ENCODE measurements at places on chromosomes 3 and 15. TPM values are rescaled to one million over a fixed set of nuclear protein-coding genes. Genes with fewer than 3 reads are reported as not detected.
A peak's percentile ranks its signal among the peaks of the same experiment; 100 is the strongest.

Gene GTF2A2
- 57.2 TPM for total RNA-seq

DNA sequence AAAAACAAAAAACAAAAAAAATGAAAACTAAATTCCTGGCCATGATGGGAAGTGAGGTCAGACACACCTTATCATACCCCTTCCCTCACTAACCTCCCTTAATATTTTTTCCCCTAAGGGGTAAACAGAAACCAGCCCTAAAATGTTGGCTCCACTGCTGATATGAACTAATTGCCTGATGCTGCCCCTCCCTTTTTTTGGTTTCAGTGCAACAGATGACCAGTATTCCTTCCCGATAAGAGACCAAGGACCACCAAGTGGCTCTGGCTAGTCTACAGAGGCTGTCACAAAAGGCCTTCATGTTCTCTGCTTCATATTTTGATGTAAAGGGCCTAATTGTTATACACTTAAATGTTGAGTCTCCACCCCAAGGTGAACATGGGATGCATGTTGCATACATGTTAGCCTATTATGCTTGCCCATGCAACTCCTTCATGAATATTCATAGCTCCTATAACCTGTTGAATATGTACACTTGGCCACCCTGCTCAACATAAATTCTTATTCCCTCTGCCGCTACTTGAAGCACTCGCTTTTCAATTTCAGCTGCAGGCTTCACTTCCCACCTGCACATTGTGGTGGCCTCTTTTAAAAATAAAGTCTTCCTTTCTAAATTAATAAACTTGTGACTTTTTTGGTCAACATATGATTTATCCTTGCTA is 12.3 kb upstream of the STAC start:
- no peak overlapping the region for H3K4me3 ChIP-seq
- no peaks in the 10 kb centered on the region for H3K36me3 ChIP-seq
- DNase-seq: no peak
- H3K4me1 ChIP-seq: no peaks in the 10 kb centered on the region
- H3K27me3 ChIP-seq: no peaks in the 10 kb centered on the region

Gene THAP10
- total RNA-seq: 1.2 TPM

- H3K4me3 ChIP-seq: no peak overlapping the region
- DNase-seq: no peak
- no peaks in the 10 kb centered on the region for H3K36me3 ChIP-seq
- H3K4me1 ChIP-seq: no peaks in the 10 kb centered on the region
- H3K27ac ChIP-seq: no peak overlapping the region
- H3K27me3 ChIP-seq: no peaks in the 10 kb centered on the region
Measured at GRCh38 chr3:69772152-69772867, 33.0 kb downstream of the MITF start.

DNA sequence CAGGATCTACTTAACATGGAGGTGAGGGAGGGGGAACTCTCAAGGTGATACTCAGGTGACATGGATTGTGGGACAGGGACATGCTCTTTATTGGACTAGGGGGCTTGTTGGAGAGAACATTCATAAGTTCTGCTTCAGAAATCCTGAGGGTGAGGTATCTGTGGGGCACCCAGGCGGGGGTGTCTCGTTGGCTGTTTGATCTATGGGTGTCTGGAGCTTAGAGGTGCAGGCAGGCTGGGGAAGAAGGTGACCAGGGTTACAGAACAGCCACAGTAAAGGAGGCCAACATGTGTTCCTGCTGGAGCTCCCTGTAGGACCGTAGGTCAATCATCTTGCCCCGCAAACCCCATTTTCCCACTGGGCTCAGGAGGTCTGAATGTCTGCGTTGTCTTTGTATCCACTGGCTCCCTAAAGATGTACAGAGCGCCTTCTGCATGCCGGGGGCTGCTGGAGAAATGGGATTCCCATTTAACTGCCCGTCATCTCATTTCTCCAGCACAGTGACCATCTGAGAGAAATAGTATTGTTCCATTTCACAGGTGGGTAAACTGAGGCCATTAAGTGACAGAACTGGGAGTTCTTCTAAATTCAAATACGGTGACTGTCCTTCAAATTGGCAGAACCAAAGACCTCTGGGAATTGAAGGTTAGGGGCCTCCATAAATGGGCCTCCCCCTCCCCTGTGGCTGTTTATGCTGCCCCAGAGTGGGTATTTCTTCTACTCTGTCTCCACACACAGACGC is 40.3 kb upstream of the TSEN2 start:
- H3K27ac ChIP-seq: no peak overlapping the region
- peaks cover 4% of the 10 kb centered on the region for H3K4me1 ChIP-seq
- no peak overlapping the region for H3K4me3 ChIP-seq

Gene SLC9A9
- 31.8 TPM for total RNA-seq

Gene RBP2
- total RNA-seq: not detected

Gene IMPG2
- total RNA-seq: 0.47 TPM

Gene CD96
- total RNA-seq: 190 TPM

DNA sequence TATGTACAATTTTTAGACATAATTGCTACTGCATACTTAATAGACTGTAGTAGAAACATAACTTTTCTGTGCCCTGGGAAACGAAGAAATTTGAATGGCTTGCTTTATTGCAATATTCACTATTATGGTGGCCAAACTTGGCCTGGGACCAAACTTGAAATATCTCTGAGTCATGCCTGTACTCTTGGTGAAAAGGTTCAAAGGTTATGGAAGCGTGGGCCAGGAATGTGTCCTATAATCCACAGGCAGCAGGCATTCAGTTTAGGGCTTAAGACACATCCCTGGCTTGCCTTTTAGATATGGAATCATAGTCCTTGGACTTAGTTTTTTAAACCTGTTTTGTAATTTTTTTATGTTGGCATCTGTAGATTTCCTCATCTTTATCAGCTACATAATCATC is 124.3 kb downstream of the LRIG1 start:
- no peaks in the 10 kb centered on the region for H3K27me3 ChIP-seq
- peaks cover 16% of the 10 kb centered on the region for H3K4me1 ChIP-seq
- peaks cover 2% of the 10 kb centered on the region for H3K36me3 ChIP-seq
- no peak for DNase-seq

Gene FOXB1
- total RNA-seq: 0.22 TPM

- H3K27me3 ChIP-seq: peaks cover 11% of the 10 kb centered on the region
- H3K27ac ChIP-seq: no peak overlapping the region
- H3K4me1 ChIP-seq: peaks cover 2% of the 10 kb centered on the region
- DNase-seq: no peak
- no peaks in the 10 kb centered on the region for H3K36me3 ChIP-seq
Measured at GRCh38 chr3:24154013-24154695, 209.1 kb downstream of the NR1D2 start.

Gene GOLGA6D
- 0.10 TPM for total RNA-seq

Gene CPNE9
- total RNA-seq: not detected

DNA sequence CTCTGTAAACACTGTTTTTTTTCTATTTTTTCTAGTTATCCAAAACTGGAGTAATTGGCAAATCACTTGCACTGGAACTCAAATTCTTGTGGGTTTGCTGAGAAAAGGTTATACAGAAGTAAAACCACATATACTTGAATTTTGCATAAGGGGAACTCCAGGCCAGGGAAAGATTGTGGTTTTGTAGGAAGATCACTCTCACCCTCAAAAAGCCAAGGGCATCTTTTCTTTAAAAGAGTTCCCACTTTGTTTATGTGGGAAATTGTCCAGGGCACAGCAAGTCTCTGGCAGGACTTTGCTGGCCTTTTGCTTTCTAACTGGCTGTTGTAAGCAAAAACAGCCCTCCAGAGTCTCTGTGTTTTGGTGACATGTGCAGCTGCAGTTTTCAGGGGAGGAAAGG is 340.3 kb upstream of the RBMS3 start:
- no peak for DNase-seq
- H3K27ac ChIP-seq: no peak overlapping the region
- H3K4me1 ChIP-seq: no peaks in the 10 kb centered on the region
- no peak overlapping the region for H3K4me3 ChIP-seq
- H3K36me3 ChIP-seq: no peaks in the 10 kb centered on the region

Gene GABRR3
- not detected for total RNA-seq

DNA sequence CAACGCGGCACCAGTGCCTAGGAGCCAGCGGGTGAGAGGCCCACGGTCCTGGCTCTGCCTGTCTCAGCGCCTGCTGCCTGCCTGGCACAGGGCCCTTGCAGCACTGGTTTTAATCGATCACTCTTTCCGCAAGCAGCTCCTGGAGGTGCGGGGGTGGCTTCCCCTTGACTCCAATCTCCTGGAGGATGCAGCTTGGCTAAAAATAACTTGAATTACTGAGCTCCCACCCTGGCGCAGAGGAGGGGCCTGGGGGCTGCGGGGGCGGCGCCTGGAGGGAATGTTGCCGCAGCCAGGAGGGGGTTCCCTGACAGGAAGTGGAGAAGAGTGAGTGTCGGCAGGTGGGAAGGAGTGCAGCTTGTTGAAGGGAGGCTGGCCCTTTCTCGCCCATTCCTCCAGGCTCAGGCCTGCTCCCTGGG is 9.9 kb upstream of the RPL29 start:
- no peaks in the 10 kb centered on the region for H3K27me3 ChIP-seq
- H3K4me1 ChIP-seq: peaks cover 10% of the 10 kb centered on the region
- H3K27ac ChIP-seq: peak overlapping the region; percentile 45
- no peaks in the 10 kb centered on the region for H3K36me3 ChIP-seq
- DNase-seq: no peak

DNA sequence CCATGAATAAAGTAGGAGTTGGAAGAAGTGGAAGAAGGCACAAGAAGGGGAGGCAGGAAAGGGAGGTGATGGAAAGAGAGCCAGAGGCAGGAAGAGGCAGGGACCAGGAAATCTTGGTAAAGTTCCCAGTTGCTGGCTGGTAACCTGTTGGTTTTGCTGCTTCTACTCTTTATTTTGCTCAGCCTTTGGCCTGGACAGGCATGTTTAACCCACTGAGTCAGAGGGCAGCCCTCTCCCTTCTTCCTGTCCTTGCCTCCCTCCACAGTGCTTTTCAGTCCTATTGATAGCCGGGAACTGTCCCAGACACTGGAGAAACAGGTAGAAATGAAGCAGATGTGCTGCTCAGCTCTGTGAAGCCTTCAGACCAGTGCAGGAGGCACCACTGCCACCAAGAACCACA is 43.4 kb upstream of the APEH start:
- no peak overlapping the region for H3K27ac ChIP-seq
- peaks cover 43% of the 10 kb centered on the region for H3K27me3 ChIP-seq
- peaks cover 6% of the 10 kb centered on the region for H3K36me3 ChIP-seq
- DNase-seq: no peak

Gene SLC22A13
- 0.32 TPM for total RNA-seq
